ENCODE measurements at places on chromosomes 6 and 20.

- DNase-seq, result no peak
These were observed 247.8 kb downstream of the FNDC1 start for GRCh38 chr6:159416891-159417560.

DNA sequence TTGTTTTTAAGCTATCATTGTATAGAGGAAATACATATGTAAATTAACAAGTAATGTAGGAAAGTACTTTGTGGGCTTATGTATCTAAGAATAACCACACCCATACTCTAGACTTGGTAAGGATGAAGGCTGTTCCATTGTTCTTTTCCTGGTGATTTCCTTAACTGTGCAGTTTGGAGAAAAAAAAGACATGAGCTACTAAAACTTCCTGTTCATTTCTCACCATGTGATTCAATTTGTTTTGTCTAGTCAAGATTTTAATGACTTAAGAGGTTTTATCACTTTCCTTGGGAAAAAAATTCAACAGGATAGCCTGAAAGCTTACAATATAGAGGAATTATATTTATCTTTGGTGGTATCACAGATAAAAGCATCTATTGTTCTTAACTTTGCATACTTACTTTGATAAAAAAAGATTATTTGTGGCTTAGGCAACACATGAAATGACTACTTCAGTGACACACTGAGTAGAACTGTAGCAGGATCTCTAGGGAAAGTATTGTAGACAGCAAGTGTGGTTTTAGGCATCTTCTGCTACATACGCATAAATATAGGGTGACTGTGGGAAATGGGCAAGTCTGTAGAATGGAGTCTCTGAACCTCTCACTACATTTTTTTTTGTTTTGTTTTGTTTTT lies 80.3 kb downstream of the GJA1 start:
- no peak for DNase-seq

DNA sequence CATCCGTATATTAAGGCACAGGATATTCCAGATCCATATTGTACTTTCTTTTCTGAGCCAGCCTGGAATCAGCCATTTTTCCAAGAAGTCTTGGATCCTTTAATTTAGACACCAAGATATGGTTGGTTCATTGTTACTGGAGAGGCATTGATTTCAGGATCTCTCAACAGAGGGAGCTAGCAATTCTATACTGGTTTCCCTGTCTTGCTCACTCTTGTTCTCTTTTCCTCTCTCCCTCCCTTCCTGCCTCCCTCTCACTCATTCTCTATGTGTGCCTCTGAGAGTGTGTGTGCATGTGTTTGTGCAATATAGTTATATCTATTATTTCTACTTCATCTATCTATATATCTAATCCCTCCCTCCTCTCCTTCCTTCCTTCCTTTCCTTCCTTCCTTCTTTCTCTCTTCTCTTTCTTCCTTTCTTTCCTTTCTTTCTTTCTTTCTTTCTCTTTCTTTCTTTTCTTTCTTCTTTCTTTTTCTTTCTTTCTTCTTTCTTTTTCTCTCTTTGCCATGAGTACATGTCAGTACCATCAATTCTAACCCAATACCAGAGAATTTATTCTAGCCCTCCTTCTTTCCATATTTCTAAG lies 299.1 kb downstream of the EPHA7 start:
- no peak for DNase-seq

GRCh38 chr6:37502703-37503291 lies 3.1 kb upstream of the CCDC167 start:
- peak; percentile 61 for DNase-seq

DNA sequence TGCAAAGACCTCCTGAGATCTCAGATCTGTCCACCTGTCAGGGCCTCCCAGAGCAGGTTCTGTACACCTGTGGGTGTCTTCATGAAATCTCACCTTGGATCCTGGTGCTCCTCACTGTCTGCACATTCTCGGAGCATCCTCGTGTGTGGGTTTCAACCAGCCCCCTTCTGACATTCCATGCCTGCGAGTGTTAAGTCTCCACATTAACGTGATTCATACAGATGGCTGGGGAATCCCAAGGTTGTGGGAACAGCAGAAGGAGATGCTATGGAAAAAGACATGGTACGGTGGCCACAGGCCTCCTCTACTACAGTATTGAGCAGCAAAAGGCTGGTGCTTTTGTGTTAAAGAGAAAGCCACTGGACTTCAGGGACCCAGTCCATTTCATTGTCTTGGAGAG lies 556.5 kb downstream of the DHX35 start:
- DNase-seq, result no peak

DNA sequence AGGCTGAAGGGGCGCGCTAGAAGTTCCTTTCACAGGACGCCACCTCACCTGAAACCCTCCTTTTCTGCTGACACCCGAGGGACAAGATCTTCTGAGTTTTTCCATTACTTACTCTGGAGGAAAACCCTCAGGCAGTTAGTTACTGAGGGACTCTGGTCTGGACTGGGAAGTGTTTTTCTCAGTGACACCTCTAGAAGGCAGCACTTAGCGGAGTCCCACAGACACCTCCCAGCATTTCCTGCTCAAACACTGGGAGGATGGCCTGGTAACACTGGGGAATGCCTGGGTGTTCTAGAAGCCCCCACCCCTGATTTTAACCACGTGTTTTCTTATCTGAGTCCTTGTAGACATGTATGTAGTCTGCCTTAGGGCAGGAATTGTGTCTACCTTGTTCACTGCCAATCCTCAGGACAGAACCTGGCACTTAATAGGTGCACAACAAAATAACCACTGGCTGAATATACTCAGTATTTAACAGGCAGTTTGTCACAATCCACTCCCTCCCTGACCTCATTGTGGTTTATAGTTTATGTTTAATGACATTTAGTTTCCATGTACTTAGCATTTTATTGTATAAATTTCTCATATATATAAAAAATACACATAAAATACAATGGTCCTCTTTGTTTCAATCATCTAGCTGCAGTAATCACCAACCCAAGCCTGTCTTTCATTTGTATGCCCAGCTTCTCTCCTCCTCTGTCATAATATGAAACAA lies 4.8 kb downstream of the GSTA3 start:
- DNase-seq, result no peak

- DNase-seq, result no peak
These were observed 40.8 kb upstream of the MAN1A1 start for GRCh38 chr6:119390247-119390793.

- DNase-seq, result no peak
These were observed 139.8 kb upstream of the TNFAIP3 start for GRCh38 chr6:137727216-137727765.

DNA sequence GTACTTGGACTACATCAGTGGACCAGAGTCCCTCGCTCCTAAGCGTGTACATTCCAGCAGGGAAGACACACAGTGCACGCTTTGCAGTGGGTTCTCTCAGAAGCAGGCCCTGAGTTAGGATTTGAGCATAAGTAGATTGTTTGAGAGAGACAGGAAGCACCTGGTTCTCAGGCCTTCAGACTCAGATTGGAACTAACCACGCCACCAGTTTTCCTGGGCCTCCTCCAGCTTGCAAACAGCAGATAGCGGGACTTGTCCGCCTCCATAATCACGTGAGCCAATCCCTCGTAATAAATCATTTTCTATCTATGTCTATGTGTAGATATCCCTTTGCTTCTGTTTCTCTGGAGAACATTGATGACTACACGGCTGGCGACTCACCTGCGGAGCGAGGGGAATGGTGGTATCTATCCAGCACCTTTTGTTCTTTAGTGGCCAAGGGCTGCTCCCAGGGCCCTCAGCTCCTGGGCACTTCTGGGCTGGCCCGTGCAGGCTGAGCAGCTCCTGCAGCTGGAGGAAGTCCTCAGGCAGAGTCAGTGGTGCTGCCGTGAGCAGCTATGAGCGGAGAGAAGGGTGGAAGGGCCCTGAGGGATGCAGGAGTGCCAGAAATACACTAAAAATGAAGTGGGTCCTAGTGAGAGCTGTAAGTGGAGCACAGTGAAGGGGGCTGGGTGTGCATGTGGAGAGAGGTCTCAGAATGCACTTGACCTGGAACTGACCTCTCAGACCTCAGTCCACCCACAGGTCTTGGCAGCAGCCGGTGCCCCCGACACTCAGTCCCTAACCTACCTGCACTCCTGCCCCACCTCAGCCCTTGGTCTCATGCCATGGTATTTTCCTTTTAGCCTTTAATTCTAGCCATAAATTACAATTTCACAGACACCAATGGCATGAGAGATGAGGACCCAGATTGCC lies 76.9 kb downstream of the STK35 start:
- no peak for DNase-seq

DNA sequence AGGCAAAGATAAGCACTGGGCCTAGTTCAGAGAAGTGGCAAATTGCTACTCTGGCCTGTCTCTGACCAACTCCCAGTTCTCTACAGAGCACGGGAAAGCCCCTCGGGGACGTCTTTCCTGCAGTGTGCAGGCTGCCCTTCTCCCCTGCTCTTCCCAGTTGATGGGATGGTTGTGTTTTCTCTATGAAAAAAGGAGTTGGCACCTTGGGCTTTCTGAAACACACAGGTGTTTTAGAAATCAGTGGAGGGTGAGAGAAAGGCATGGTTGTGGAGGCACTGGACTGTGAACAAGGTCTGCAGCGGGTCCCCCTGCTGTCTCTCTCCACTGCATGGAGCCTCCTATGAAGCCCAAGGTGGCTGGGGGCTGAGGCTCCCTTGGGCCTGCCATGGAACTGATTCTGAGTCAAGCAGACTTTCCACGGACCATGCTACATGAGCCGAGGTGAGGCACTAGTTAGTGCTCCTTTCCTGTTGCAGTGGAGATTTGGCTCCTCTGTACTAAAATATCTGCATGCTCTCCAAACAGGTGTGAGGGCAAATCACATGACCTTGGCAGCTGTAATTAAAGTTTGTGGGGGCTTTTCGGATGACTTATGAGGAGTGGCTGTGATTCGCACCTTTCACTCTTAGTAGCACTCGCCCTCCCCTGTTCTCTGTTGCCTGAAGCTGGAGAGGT lies 16.3 kb downstream of the GTSF1L start:
- no peak for DNase-seq

GRCh38 chr20:3077618-3078134 lies 6.3 kb downstream of the OXT start:
- no peak for DNase-seq

- no peak for DNase-seq
These were observed 238.2 kb upstream of the ZNF217 start for GRCh38 chr20:53831812-53832211.

GRCh38 chr20:62581308-62581707 lies 61.0 kb upstream of the SLCO4A1 start:
- DNase-seq, result no peak

- DNase-seq, result no peak
These were observed 914 bp downstream of the SNAP91 start for GRCh38 chr6:83707829-83708545.

GRCh38 chr20:37867289-37868195 lies 35.4 kb upstream of the VSTM2L start:
- no peak for DNase-seq

DNA sequence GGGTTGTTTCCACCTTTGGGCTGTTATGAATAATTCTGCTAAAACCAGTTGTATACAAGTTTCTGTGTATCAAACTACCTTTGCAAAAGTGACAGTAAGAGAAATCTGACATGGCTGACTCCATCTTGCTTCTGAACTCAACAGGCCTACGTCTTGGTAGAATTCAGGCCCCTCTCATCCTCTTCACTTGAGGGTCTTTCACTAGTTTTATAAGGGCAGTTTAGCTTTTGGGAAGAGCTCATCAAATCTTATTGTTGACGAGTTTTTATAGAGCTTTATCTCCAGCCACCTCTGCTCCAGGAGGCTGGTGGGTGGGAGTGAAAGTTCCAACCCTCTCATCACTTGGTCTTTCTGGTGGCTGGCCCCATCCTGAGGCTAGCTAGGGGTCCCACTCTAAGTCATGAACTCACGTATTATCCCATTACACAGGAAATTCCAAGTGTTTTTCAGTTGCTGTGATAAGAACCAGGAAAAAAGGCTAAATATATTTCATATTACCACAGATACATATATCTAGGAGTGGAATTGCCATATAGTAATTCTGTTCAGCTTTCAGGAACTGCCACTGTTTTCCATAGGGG lies 11.6 kb downstream of the SNRPB start:
- DNase-seq, result no peak

- DNase-seq, result no peak
These were observed 14.4 kb downstream of the KCNQ5 start for GRCh38 chr6:72636215-72636614.

DNA sequence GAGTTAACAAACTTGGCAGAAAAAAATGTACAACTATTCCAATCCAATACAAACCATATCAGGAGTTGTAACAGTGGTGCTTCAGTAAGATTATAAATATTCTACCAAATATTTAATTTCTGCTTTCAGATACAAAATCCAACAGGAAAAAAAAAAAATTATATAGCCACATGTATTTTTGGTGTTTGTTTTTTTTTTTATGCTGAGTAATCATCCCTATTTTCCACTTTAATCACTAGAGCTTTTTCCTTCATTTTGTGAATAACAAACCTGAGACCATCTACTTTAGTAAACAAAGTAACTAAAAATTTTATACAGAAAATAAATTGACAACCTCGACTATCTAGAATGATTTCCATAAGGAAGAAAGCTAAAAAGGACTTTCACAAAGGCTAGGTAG lies 36.2 kb downstream of the MMS22L start:
- no peak for DNase-seq

DNA sequence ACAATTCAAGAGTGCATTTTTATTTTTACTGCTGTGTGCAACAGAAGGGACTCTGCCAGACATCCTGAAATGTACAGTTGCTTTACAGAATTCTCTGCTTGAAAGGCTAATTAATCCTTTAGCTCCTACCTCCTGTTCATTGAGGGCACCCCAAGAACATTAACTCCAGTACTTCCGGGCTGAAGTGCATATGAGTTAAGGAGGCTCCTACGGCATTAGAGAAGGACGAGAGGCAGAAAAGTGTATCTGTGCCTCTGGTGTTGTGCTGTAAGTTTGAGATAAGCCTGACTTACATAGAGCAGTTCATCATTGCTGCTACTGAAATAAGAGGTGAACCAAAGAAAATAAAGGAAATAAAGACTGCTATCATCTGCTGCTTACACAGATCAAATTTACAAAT lies 609.3 kb upstream of the ADGRB3 start:
- no peak for DNase-seq

- peak; percentile 76 for DNase-seq
These were observed 909 bp downstream of the CPNE1 start for GRCh38 chr20:35663516-35664465.

- no peak for DNase-seq
These were observed 33.1 kb downstream of the HBS1L start for GRCh38 chr6:135021310-135022049.

GRCh38 chr20:51837876-51838420 lies 35.6 kb upstream of the SALL4 start:
- no peak for DNase-seq
